ENCODE measurements at places on chromosomes 7 and 10.

DNA sequence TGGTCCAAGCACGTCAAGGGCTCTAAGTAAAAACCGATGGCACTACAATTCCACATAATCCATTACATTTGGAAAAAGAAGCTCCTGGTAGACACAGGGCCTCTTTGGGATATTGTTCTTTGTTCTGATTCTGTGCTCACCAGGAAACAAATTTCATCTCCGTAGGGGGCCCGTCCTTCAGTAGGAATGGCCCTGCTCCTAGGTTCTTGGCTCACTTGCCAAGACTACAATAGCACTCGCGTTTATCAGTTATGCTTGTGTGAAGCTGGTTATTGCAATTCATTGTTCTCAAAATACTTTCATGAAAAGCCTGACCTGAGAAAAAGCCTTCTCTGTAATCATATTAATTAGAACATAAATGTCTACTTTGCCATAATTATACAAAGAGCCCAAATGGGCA lies 10.3 kb upstream of the ZC3HAV1L start:
- no peak for DNase-seq

GRCh38 chr7:30799206-30799975 lies 28.2 kb downstream of the MINDY4 start:
- DNase-seq, result no peak

DNA sequence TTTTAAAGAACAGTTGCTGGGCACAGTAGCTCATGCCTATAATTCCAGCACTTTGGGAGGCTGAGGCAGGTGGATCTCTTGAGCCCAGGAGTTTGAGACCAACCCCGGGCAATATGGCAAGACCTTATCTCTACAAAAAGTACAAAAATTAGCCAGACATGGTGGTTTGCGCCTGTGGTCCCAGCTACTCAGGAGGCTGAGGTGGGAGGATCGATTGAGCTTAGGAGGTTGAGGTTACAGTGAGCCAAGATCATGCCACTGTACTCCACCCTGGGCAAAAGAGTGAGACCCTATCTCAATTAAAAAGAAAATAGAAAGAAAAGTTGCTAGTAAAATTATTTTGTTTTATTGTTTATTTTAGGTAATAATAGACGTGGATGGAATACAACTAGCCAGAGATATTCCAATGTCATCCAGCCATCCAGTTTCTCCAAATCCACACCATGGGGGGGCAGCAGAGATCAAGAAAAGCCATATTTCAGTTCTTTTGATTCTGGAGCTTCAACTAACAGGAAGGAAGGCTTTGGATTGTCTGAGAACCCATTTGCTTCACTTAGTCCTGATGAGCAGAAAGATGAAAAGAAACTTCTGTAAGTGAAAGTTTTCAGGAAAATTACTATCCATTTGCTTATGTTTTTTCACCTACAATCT lies 3.0 kb downstream of the NUP42 start:
- no peak for DNase-seq

DNA sequence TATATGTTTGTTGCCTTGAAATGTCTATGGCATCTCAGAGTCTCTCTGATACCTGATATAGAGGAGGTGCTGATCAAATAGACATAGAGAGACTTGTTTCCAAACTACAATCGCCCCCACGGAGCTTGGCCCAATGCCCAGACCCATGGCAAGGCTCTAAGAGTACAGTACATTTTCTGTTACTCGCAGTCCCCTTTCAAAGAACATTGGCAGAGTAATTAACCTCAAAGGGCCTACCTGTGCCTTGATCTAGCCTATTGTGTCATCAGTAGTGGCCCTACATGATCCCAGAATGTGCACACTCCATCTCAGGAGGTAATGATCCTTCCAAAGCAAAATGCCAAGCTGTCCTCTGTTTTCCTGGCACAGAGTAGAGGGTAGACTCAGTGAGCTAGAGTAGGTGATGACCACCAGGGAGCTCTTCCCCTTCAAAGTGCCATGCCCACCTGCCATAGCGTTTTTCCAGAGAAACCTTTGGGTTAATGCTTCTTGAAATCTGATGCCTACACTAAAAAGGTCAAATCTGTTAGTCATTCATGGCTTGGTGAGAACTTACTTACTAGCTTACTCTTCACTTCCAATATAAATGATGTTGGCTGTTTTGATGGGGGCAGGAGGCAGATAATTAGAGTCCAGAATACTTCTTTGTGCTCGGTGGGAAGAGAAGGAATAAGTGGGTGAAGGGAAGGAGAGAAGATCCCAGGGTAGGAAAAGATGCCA lies 41.2 kb upstream of the ACSL5 start:
- no peak for DNase-seq

DNA sequence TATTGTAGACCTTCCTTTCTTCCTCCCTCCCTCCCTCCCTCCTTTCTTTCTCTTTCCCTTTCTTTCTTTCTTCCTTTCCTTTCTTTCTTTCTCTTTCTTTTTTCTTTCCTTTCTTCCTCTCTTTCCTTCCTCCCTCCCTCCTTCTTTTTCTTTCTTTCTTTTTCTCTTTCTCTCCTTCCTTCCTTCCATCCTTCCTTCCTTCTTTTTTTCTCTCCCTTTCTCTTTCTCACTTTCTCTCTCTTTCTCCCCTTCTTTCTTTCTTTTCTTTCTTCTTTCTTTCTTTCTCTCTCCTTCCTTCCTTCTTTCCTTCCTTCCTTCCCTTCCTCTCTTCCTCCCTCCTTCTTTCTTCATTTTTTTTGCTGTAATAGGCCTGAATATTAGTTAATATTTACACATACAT lies 638.0 kb downstream of the SORCS3 start:
- no peak for DNase-seq

- DNase-seq, result no peak
Measured at GRCh38 chr7:20199015-20199737, 18.0 kb downstream of the MACC1 start.

GRCh38 chr7:8511855-8512254 lies 78.4 kb downstream of the NXPH1 start:
- DNase-seq, result no peak

DNA sequence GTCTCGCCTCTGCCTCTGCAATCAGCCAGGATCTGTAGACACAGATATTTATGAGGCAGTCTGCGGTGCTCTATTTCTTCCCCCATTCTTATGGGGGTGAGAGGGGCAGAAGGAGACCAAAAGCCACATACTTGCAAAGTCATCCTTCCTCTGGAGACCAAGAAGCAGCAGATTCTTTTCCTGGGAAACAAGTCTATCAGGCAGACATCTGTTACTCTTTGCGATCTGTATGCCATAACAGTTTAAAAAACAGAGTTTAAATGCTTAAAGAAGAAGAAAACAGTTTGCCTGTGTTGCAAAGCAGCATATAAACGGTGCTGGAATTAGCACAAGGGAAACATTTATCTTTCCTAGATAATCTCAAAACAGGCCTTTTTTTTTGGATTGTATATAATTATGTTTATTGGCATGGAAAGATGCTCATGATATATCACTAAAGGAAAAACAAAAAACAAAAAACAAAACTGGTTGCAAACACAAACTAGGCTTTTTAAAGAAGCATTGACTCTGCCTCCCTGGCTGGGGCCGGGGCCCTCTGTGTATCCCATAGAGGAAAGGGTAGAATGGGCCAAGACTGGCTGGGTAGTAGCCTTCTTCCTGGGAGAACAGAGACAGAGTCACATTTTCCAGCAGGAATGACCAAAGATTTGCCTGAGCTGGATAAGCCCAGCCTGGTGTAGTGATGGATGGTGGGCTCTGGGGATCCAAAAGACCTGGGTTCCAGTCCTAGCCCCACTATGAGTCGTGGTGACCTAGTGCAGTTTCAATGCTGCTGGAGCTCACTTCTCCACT lies 50.4 kb downstream of the RGS10 start:
- no peak for DNase-seq

DNA sequence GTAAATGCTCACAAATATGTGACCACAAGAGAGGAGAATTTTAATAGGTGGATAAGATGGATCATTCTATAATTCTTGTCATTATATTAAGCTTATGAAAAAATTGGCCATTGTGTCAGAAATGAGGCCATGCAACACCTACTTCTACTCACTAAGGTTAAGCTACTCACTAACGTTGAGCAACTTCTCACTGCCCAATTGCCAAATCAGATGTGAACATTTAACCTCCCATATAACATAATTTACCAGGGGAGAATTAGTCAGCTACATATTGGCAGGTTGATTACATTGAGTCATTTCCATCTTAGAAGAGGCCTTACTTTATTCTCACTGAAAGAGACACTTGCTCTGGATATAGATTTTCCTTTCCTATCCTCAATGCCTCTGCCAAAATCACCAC lies 211.2 kb upstream of the DGKB start:
- no peak for DNase-seq

GRCh38 chr7:18262058-18262457 lies 233.5 kb upstream of the HDAC9 start:
- no peak for DNase-seq

GRCh38 chr10:77049146-77049545 lies 588.5 kb downstream of the KCNMA1 start:
- DNase-seq, result no peak

- DNase-seq, result no peak
Measured at GRCh38 chr10:101214446-101215396, 14.5 kb downstream of the LBX1 start.

- no peak for DNase-seq
Measured at GRCh38 chr7:44990109-44991023, 9.6 kb upstream of the CCM2 start.

GRCh38 chr10:120369856-120370276 lies 87.2 kb upstream of the PLPP4 start:
- no peak for DNase-seq

DNA sequence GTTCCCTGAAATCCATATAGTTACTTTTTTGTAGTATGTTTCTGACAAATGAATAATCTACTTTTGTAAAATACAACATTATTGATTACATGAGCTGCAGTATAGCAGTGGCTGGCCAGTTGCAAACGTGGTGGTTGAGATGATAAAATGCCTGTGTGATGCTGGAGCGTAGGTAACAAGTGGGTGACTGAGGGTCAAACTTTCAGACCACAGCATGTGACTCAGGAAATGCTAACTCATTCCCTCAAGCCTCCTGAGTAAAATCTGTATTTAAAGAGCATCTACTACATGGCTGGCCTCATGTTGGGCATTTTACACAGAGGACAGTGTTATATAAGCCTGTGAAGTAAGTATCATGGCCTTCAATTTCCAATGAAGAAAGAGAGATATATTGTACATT lies 585.2 kb downstream of the GRID1 start:
- no peak for DNase-seq

GRCh38 chr10:70910486-70911341 lies 22.3 kb upstream of the PCBD1 start:
- no peak for DNase-seq

DNA sequence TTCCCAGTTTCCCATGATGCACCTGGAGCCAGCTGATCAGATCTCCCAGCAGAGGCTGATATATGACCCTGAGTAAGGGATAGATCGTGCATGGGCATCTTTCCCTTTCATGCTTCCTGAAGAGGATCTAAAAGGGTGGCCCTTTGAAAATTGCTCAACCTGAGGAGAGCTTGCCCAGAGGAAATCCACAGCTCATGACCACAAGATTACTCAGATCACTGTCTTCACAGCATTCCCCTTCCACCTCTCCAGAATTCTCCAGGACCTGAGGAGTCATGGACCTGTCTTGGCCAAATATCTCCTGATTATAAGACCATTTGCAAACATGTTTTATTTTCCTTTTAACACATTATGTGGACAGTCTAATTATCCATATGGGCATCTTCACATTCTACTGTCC lies 328.1 kb downstream of the LHFPL3 start:
- no peak for DNase-seq

GRCh38 chr7:74379938-74380337 lies 73.8 kb upstream of the GTF2IRD1 start:
- no peak for DNase-seq

GRCh38 chr7:23966941-23967340 lies 256.9 kb downstream of the STK31 start:
- no peak for DNase-seq

GRCh38 chr7:99790407-99790806 lies 6.4 kb upstream of the CYP3A4 start:
- no peak for DNase-seq

DNA sequence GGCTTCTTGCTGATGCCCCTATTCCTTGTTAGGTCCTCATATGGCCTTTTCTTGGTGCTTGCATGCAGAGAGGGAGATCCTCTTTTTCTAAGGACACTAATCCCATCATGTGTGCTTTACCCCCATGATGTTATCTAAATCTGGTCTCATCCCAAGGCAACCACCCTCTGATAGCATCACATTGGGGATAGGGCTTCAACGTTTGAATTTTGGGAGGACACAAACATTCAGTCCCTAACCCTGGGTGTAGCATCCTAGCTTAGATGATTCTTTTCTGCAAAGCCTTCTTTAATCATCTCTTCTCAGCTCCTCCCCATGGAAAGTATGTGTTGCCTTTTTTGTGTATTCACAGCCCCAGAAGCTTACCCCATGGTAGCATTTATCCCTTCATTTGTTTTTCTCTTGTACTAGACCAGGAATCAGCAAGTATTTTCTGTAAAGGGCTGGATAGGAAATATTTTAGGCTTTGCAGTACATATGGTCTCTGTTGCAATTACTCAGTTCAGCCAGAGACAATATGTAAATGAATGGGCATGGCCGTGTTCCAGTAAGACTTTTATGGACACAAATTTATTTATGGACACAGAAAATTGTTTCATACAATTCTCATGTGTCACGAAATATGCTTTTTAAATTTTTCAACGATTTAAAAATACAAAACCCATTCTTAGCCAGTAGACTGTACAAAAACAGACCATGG lies 101.5 kb upstream of the CSTF2T start:
- no peak for DNase-seq

- peak; percentile 28 for DNase-seq
Measured at GRCh38 chr7:25820432-25821040, 331.5 kb upstream of the NFE2L3 start.

GRCh38 chr7:102236592-102237287 lies 49.9 kb upstream of the SH2B2 start:
- DNase-seq, result peak; percentile 68

- no peak for DNase-seq
Measured at GRCh38 chr7:26668821-26669220, 195.6 kb downstream of the SKAP2 start.

All from NT2/D1 (cell line).